ENCODE measurements at places on chromosomes 1 and 21.

DNA sequence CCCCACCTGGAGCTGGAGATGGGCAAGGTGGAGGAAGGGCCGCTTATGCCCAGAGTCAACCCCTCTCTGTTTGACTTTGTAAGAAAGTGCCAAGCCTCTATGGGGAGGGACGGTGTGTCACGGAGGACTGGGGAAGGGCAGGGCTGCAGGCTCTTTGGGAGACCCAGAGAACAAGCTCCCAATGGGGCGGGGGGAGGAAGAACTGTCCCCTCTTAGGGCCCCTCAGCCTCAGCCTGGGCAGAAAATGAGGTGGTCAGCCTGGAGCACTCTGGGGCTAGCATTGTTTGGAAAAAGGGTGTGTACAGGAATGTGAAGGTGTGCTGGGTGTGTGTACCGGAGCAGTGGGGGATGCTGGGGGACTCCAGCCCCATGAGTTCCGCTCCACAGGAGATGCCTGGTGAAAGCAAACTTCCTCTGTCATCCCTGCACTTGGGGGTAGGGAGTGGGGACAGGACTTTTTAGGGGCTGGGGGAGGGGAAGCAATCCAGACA is 1.2 kb upstream of the INAVA start:
- no peak for DNase-seq

DNA sequence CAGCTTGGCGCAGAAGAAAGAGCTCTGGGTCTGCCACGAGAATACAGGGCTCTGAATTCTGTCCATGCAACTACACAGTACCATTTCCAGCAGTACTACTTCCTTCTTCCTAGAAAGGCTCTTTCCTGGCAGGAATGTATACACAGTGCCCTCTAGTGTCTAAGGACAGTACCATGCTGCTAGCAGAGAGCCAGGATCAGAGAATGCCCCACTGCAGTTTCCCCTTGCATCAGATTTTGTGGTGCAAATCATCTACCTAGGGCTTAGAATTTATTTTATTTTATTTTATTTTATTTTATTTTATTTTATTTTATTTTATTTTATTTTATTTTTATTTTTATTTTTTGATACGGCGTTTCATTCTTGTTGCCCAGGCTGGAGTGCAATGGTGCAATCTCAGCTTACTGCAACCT is 50.8 kb downstream of the PAX7 start:
- peak; percentile 51 for DNase-seq

- DNase-seq, result no peak
Measured at GRCh38 chr1:167717351-167717750, 4.4 kb upstream of the MPZL1 start.

GRCh38 chr1:24725209-24725651 is 20.0 kb upstream of the CLIC4 start:
- DNase-seq, result peak; percentile 49

- DNase-seq, result no peak
Measured at GRCh38 chr1:61221642-61222041, 139.3 kb downstream of the NFIA start.

- DNase-seq, result no peak
Measured at GRCh38 chr1:82273816-82274215, 473.1 kb downstream of the ADGRL2 start.

DNA sequence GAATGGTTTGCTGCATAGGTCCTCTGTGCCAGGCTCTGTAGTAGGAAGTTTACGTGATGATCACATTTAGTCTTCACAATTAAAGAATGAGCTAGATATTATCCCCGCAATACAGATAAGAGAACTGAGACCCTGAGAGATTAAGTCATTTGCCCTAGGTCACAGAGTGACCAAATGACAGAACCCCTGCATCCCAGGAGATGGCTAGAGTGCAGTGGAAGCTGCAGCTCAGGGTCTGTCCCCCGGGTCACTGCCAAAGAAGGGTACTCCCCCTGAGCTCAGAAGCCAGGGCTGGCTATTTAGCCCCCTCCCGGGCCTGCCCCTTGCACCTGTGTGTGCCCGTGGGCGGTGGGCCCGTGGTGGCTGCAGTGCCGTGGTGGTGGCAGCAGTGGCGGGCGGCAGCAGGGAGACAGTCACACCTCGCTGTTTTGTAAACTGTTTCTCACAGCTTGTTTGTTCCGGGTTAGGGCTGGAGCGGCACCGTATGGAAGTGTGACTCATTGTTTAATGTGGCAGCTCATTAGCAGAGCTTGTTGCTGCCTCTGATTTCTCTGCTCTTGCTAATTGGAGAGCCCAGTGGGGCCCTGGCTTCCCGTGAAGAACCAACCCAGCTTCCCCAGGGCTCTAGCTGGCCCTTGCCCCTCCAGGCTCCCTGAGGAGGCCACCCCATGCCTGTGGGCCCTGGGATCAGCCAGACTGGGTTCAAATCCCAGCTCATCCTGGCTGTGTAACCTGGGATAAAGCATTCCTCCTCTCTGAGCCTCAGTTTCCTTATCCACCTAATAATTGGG is 19.3 kb upstream of the FOXO6 start:
- no peak for DNase-seq

GRCh38 chr21:36048357-36048756 is 12.0 kb downstream of the SETD4 start:
- no peak for DNase-seq

- DNase-seq, result no peak
Measured at GRCh38 chr1:165900576-165901380, 73.4 kb downstream of the UCK2 start.

DNA sequence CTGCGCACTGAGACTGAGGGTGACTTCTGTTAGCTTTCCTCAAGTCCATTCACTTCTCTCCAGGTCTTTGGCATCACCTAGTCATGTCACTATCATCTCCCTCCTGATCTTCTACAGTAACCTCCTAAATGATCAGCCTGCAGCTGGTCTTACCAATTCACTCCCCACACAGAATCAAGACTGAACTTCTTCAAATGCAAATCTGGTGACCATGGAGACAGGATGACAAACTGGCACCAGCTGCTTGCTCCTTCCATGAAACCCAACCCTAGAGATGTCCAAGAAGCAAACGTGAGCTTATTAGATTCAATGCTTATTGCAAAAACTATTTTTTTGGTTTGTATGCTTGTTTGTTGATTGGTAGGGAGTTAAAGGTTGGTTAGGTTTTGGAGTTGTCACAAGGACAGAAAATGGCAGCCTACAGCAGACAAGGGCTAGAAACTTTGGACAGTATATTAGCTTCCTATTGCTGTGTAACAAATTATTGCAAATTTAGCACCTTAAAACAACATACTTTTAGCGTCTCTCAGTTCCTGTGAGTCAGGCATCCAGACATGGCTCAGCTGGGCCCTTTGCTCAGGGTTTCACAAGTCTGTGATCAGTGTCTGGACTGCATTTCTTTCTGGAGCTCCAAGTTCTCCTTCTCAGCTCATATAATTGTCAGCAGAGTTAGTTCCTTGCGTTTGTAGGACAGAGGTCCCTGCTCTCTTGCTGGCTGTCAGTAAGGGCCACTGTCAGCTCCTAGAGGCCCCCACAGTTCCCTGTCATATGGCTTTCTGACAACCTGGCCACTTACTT is 53.3 kb upstream of the GJA8 start:
- peak; percentile 61 for DNase-seq

DNA sequence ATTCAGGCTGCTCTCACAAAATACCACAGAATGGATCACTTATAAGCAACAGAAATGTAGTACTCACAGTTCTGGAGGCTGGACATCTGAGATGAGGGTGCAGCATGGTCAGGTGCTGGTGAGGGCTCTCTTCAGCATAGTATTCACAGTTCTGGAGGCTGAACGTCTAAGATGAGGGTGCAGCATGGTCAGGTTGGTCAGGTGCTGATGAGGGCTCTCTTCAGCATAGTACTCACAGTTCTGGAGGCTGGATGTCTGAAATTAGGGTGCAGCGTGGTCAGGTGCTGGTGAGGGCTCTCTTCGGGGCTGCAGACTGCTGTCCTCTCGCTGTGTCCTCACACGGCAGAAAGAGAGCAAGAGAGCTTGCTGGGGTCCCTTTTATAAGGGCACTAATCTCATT is 17.1 kb downstream of the PDZK1IP1 start:
- no peak for DNase-seq

DNA sequence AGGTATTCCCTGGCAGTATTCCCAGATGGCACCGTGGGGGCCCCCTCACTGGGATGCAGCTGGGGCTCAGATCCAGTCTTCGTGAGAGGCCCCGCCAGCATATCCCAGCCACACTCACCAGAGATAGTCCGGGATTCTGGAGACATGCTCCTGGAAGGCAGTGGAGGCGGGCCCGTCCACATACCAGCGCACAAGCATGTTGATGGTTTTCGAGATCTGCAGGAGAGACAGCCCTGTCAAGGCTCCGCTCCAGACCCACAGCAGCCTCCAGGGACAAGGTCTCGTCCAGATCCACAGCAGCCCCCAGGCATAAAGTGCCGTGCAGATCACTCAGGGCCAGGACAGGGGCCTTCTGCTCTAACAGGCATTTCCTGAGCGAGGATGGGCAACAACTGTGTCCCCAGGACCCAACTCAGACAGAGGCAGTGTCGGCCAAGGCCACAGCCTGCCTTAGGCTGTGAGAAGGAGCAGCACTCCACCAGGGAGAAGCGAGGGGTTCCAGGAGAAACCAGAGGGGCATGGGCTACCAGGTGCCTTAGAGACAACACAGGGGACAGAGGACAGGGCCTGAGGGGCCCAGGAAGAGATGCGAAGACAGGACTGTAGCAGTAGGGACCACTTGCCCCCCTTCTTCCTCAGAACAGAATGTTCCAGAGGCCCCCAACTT is 14.8 kb downstream of the LSS start:
- DNase-seq, result no peak

GRCh38 chr1:164635059-164635802 is 76.2 kb downstream of the PBX1 start:
- DNase-seq, result no peak

DNA sequence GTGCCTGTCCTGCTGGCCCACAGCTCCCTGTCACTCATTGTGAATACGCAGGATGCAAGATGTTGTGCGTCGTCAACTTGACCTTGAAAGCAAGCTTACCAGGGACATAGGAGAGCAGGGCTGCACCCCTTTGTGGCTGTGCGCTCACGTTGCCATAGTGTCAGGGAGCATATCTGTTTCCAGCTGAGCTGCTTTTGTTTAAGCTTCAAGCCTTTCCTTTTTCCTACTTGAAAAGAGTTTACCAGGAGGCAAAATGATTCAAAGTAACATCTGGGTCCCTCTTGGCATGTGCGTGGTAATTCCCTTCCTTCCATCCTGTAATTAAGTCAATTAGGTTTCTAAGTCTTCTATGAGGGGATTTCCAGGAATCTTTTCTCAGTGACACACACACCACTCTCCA is 537.1 kb downstream of the AJAP1 start:
- no peak for DNase-seq

DNA sequence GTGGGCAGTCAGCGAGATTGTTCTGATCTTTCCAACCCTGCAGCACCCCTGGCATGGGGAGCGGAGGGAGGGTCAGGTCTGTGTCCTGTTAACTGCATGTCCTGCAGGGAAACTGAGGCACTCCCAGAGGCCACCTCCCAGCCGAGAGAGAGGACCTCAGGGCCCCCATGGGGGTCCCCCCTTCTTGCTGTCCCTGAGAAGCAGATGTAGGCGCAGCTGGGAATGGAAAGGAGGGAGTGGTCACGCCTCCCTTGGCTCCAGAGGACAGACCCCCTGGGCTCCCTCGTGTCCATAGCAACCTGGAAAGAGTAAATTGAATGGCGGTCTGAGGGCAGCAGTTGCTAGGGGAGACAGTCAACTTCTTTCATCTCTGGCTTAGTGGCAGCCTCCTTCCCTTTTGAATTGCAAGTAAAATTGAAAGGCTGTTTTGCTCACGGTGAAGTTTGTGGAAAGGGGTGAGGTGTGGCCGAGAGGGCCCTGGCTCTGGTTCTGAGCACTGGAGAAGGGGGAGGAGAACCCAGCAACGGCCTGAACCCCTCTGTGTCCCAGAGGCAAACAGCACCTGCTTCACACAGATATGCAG is 4.9 kb downstream of the CROCC start:
- no peak for DNase-seq

GRCh38 chr1:93140106-93140505 is 40.1 kb downstream of the TMED5 start:
- peak; percentile 38 for DNase-seq

DNA sequence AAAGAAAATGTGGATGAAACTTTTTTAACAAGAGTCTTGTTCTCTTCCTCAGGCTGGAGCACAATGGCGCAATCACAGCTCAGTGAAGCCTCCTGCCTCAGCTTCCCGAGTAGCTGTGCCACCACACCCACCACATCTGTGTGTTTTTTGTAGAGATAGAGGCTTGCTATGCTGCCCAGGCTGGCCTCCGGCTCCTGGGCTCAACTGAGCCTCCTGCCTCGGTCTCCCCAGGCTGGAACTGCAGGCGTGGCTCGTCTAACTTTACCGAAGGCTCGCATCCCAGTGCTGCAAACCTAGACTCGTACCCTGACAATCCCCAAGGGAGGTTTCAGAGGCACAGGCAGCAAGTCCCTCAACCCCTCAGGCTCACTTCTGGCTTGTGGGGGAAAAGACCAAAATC is 14.5 kb downstream of the SSU72 start:
- DNase-seq, result no peak

- no peak for DNase-seq
Measured at GRCh38 chr1:92445865-92446264, 40.9 kb downstream of the GFI1 start.

DNA sequence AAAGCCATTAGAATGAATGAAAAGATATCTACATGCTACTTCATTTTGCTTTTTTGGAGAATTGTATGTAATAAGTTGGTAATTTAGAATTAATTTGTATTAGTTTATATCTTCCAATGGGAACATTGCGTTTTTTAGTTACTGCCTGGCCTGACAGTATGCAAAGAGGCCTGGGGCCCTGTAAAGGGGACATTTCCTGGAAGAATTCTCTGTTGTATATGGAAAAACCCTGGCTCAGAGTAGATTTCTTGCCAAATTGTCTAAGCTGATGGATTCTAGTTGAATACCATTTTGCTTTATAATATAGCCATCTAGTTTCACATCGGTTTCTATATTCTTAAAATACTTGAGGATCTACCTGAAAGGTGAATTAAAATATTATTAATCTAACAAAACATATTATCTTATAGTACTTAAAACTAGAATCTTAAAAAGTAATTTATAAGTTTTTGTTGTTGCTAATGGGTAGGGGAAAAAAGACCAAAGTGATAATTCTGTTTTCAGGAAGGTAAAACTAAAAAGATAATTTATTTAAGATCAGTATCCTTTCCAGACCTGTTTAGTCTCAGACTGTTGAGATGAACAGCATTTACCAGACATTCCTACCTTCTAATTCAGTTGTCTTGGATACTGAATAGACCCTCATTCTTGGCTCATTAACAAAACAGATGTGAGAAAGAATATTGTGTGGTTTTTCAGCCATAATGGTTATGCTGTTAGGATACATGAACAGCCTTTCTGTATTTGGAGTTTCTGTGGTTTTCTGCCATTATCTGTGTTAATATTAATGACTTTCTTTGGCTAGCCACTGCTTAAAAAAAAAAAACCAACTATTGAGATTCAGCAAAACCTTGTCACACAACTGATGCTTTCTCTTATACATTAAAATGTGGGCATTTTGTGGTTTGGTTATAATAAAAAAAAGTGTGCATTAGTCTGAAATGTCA is 4.8 kb downstream of the AGO3 start:
- no peak for DNase-seq
